ENCODE measurements at places on chromosomes 4 and X.

- H3K36me3 ChIP-seq, result no peaks in the 10 kb centered on the region
- no peaks in the 10 kb centered on the region for H3K4me1 ChIP-seq
- no peak overlapping the region for H3K4me3 ChIP-seq
- H3K27ac ChIP-seq, result no peak overlapping the region
- DNase-seq, result no peak
- H3K27me3 ChIP-seq, result no peaks in the 10 kb centered on the region
These were observed 66.8 kb upstream of the MAB21L2 start for GRCh38 chr4:150515135-150515534.

DNA sequence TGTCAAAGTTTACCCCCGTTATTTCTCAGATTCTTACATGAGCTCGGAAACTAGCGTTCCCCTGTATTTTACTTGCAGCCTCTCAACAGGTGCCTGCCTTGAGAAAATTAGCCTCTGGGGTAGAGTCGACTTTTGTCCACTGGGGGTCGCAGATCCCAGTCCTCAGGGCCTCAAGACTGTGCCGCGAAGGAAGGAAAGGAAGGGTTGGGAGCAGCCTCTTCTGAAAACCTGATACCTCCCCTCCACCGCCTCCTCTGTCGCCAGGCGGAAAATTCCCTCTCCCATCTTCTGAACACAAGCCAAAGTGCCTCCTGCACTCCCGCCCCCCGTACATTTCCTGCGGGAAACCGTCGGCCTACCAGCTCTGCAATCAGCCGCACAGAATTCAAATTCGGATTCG, 44.4 kb upstream of the TMSB15B start:
- no peaks in the 10 kb centered on the region for H3K27me3 ChIP-seq
- peaks cover 31% of the 10 kb centered on the region for H3K4me1 ChIP-seq
- peak overlapping the region; percentile 57 for H3K4me3 ChIP-seq
- DNase-seq, result peak; percentile 74
- no peaks in the 10 kb centered on the region for H3K36me3 ChIP-seq

DNA sequence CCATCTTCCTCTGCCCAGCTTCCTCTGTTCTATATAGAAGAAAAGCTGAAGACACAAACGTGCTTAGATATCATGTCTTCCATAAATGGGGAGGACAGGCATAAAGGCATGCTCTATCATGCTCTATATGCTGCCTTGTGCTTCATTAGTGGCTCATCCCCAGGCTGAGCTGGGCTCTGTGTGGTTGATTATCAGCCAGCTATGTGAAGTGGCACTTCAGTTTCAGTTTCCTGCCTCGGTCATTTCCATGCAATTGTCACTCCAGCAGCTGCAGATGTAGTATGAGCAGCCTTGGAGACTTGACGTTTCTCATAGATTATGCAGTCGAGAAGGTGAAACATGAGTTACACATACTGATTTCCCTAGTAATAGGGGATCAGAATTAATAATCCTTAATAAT, 106.2 kb downstream of the SYTL5 start:
- DNase-seq, result no peak
- no peak overlapping the region for H3K27ac ChIP-seq
- H3K27me3 ChIP-seq, result no peaks in the 10 kb centered on the region
- no peaks in the 10 kb centered on the region for H3K4me1 ChIP-seq

- H3K27ac ChIP-seq, result no peak overlapping the region
- H3K4me1 ChIP-seq, result no peaks in the 10 kb centered on the region
- no peak overlapping the region for H3K4me3 ChIP-seq
- H3K36me3 ChIP-seq, result no peaks in the 10 kb centered on the region
- no peak for DNase-seq
These were observed 366.5 kb upstream of the BOD1L1 start for GRCh38 chr4:13994016-13994415.

GRCh38 chrX:39492497-39493162, 605.1 kb downstream of the BCOR start:
- no peak for DNase-seq
- no peaks in the 10 kb centered on the region for H3K4me1 ChIP-seq
- no peak overlapping the region for H3K27ac ChIP-seq
- H3K27me3 ChIP-seq, result no peaks in the 10 kb centered on the region

DNA sequence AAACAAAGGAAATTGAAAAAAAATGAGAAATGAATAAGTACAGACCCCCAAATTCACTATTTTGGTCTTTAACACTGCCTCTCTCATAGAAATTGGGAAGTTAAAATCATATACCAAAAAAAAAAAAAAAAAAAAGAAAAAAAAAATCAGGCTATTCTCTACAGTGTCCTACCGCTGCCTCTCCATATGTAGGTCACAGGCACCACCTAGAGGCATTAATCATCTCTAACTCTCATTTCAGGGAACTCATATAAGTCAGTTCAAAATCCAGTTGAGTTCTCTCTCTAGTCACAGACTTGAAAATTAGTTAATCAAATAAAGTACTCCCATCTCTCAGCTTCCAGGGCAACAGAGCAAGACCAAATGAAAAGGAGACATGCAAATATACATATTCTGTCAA, 47.9 kb downstream of the COX18 start:
- no peak overlapping the region for H3K4me3 ChIP-seq
- H3K27me3 ChIP-seq, result no peaks in the 10 kb centered on the region
- H3K36me3 ChIP-seq, result no peaks in the 10 kb centered on the region
- no peak for DNase-seq
- no peaks in the 10 kb centered on the region for H3K4me1 ChIP-seq
- H3K27ac ChIP-seq, result no peak overlapping the region

DNA sequence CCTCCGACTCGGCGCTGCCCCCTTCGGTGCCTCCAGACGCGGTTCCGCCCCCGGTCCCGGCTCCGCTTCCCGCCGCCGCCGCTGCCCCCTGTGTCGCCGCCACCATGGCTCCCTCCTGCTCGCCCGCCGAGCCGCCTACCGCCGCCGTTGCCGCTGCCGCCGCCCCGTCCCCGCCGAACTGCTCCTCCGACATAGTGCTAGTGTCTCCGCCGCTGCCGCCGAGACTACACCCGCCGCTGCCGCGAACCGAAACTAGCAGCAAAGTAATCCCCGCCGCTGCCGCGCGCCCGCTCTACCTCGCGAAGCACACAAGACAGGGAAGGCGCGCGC, 340 bp downstream of the HNRNPD start:
- no peak for DNase-seq
- H3K27me3 ChIP-seq, result no peaks in the 10 kb centered on the region
- peaks cover 52% of the 10 kb centered on the region for H3K36me3 ChIP-seq
- peak overlapping the region; percentile 76 for H3K4me3 ChIP-seq

DNA sequence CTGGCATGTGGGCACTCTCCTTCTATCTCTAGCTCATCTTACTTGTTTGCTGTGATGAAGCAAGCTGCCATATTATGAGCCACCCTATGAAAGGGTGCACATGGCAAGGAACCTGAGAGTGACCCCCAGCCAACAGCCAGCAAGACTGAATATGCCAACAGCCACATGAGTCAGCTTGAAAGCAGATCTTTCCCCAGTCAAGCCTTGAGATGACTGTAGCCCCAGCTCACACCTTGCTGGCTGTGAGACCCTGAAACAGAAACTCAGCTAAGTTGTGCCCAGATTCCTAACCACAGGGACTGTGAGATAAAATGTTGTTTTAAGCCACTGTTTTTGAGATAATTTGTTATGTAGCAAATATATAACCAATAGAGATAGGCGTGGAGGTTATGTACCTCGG, 36.2 kb downstream of the KDM5C start:
- no peak overlapping the region for H3K4me3 ChIP-seq
- DNase-seq, result no peak

All from DND-41 (cell line).